T-helper 22 cell (primary cell): ENCODE measurements at places on chromosomes 7 and 10.
A peak's percentile ranks its signal among the peaks of the same experiment; 100 is the strongest.

- no peak for DNase-seq
Measured at GRCh38 chr10:127364034-127364433, 167.6 kb upstream of the INSYN2A start.

GRCh38 chr7:121385800-121386179 is 10.3 kb downstream of the FAM3C start:
- DNase-seq = no peak

- no peak for DNase-seq
Measured at GRCh38 chr7:102432442-102433218, 745 bp upstream of the ORAI2 start.

DNA sequence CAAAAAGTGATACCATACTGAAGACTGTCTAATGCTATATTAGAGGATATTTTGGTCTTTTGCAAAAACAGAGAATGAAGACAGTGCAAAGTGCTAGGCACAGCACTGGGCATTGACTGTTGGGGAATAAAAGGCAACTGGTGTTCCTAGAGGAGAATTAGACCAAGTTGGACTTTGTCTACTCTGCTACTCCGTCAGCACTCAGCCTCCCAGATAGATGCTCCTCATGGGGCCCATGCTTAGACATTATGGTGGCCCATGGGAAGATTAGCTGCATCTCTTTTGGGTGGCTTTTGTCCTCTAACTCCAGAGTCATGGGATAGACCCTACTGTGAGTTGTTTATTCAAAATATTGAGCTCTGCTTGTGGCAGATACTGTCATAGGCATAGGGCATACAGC is 113.5 kb downstream of the RBM20 start:
- no peak for DNase-seq

DNA sequence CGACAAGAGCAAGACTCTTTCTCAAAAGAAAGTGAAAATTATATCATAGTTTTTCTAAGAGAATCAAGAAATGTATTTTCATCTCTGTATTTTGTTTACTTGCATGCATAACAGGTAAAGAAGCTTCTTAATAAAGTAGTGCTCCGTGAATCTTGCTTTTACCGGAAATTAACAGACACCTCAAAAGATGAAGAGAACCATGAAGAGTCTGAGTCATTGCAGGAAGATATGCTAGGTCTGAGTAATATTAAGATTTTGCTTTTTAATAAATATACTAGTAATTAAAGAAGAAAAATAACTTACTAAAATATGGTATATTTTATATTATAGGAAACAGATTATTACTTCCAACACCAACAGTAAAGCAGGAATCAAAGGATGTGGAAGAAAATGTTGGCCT is 39.5 kb upstream of the STOX1 start:
- no peak for DNase-seq

GRCh38 chr10:25531457-25532061 is 356.8 kb downstream of the GPR158 start:
- DNase-seq = no peak

GRCh38 chr7:48096273-48096672 is 7.2 kb downstream of the UPP1 start:
- DNase-seq = no peak

DNA sequence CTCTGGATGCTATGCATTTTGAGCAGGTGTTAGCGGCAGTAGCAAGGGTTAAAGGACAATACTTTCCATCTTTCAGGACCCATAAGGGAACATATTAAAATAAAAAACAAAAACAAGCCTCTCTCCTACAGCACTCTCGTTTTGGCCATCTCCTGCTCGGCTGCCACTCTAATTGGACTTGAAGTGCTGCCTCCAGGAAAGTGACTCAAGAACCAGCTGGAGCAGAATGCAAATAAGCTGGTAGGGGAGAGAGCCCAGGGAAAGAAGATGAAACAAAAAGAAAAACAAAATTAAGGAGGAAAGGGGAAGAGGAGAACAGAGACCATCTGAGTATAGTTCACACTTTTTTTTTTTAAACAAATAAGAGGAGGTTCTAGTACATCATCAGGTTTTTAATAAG is 65.6 kb downstream of the HBP1 start:
- no peak for DNase-seq

- DNase-seq = no peak
Measured at GRCh38 chr7:129210256-129210988, 14.4 kb upstream of the AHCYL2 start.

DNA sequence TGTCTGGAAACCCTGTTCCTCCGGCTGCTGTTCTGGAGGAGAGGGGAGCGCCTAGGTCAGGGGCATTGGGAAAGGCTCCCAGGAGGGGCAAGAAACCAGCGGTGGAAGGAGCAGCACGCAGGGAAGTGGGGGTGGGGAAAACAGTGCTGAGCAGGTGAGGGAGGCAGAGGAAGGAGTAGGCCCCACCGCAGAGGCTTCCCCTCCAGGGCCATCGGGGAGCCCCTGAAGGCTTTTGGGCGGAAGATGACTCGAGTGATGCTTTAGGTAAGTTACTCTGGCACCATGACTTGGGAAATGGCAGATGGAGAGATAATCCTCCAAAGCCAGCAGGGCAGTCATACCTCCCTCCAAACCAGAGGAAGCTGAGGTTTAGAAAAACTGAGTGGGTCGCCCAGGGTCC is 106.5 kb upstream of the ANLN start:
- DNase-seq = peak; percentile 38

DNA sequence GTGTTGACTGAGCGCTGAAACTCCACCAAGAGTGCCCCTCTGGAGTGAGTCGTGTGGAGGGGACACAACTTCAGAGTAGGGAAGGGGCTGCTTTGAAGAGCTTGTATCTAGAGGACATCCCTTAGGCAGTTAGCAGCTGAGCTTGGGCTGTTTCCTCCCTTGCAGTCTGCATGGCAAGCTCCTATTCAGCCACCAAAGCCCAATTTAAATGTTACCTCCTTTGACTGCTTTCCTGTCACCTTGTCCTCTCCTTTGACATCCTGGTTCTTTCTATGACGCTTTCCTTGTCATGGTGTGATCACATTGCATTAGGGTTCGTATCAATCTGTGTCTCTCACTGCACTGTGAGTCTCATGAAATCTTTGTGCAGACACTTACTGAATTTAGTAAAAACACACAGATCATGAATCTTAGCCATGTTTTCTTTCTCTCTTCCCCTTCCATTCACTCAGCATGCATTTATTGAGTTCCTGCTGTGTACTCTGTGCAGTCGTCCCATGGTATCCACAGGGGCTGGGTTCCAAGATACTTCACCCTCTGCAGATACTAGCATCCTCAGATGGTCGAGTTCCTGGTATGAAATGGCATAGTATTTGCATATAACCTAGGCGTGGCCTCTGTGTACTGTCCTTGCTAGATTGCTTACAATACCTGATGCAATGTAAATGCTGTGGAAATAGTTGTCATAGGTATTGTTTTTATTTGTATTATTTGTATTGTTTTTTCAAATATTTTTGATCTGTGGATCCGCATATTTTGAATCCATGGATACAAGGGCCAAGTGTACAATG is 228.5 kb downstream of the CCDC3 start:
- DNase-seq = no peak

DNA sequence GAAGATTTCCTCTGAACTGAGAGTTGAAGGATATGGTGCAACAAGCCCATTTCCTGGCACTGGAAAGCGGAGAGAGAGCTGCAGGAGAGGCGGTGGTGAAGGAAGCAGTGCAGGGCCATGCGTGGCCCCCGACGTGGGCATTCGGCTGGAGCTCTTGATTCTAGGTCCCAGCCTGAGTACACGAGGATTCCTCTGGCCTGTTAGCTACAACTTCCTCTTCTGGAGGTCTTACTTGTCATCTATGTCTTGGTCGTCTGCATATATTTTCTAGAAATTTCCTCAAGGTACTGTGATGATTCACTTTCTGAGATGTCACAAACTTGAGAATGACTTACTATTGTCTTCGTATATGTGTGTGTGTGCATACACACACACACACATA is 59.2 kb upstream of the JAZF1 start:
- DNase-seq = no peak

GRCh38 chr10:124002391-124003069 is 90.9 kb downstream of the CHST15 start:
- DNase-seq = no peak

DNA sequence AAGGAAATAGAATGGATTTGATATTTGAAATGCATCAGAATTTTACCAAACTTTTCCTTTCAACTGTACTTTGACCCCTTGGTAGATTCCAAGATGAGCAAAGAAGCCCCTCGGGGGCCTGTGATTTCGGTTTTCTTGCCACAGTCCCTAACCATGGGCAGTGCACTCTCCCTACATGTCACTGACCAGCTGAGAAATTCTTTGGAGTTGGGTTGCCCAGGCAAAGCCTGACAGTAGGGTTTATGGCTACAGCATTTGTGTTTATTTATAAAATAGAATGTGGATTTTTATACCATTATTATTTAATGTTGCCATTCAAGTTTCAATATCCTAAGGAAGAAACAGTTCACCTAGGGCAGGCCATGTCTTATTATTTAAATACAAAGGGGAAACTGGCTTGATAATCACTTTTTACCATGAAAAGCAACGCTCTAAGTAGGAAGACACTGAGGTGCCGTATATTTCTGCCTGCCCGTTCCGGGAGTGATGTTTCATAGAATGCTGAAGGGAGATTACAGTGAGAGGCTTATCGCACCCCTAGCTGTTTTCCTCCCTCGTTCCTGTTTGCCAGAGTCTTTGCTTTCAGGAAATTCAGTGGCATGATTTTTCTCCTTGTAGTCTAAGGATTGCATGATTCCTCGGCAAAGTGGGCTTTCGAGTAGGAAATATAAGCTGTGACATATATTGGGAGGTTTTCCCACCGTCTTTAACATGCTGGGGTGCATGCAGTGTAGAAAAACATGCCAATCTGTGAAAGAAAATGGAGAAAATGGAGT is 35.8 kb downstream of the WIPF3 start:
- DNase-seq = no peak

GRCh38 chr10:67506083-67506756 is 189.8 kb downstream of the CTNNA3 start:
- DNase-seq = no peak

DNA sequence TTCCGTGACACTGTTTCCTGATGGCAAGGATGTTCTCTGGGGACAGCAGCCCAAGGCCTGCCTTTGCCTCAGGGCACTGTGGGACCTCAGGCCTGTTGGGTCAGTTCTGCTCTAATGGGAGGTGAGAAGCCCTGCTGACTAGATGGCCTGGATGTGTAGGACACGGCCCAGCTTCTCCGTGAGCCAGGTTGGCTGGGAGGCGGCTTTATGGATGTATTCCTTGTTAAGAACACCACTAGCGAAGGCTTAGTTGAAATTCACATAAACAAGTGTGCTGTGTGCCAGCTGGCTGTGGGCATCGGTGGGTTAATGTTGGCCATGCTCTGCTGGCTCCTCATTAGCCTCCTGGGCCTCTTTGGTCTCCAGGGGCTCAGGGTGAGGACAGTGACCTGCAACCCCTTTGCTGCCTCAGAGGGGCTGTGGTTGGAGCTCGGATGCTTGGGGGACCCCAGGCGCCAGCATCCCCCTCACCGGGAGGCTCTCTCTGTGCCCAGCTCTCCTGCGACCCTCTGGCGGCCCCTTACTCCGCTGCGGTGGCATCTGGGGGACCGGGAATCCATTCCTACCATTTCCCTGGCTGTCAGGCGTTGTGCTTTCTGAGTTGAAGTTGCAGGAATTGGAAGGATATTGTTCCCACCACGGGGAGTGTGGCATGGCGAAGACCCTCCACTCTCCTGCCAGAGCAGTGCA is 22.8 kb upstream of the DPYSL4 start:
- no peak for DNase-seq

- no peak for DNase-seq
Measured at GRCh38 chr7:28182071-28182471, 1.5 kb upstream of the JAZF1 start.
